ENCODE measurements at places on chromosomes 3 and 15.
A peak's percentile ranks its signal among the peaks of the same experiment; 100 is the strongest.

- no peak for DNase-seq
These were observed 725 bp downstream of the TLE3 start for GRCh38 chr15:70097063-70097320.

- DNase-seq, result no peak
These were observed 53.8 kb upstream of the DCP1A start for GRCh38 chr3:53401154-53401553.

- DNase-seq, result no peak
These were observed 620.7 kb upstream of the ZNF385D start for GRCh38 chr3:22371607-22372291.

- DNase-seq, result no peak
These were observed 18.6 kb downstream of the MESP2 start for GRCh38 chr15:89794627-89795241.

DNA sequence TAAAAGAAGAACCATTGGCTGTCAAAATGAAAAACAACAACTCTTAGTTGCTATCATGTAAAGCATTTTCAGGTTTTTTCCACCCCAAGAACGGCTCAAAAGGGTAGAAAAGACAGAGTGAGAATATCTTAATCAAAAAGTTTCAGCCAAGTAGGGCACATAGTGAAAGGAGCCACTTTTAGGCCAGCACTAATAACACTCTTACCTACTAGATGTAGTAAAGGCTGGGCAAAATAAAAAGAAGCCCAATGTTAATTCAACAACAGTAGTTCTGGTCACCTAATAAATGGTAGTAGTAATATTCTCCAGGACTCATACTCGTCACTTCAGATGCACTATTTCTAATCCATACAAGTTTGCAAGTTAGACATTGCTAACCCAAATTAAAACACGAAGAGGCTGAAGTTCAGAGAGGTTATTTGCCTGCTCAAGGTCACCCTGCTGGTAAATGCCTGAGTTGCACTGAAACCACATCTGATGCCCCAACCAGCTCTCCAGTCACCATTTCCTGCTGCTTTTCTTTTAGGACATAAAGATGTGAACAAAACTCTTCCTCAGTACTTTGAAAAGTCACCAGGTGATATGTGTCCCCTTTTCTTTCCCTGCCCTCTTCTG, 7.5 kb downstream of the GOLIM4 start:
- DNase-seq, result no peak

- DNase-seq, result no peak
These were observed 146.3 kb downstream of the ALCAM start for GRCh38 chr3:105513042-105513441.

- DNase-seq, result no peak
These were observed 28.9 kb upstream of the LSAMP start for GRCh38 chr3:116474032-116474780.

DNA sequence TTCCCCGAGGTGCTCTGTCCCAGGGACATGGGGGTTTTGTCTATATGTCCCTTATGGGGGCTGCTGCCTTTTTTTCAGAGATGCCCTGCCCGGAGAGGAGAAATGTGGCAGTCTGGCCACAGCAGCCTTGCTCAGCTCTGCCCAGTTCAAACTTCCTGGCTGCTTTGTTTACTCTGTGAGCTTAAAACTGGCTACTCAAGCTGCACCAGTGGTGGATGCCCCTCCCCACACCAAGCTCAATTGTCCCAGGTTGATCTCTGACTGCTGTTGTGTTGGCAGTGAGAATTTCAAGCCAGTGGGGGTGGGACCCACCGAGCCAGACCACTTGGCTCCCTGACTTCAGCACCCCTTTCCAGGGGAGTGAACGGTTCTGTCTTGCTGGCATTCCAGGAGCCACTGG, 188.9 kb downstream of the STXBP5L start:
- DNase-seq, result no peak

DNA sequence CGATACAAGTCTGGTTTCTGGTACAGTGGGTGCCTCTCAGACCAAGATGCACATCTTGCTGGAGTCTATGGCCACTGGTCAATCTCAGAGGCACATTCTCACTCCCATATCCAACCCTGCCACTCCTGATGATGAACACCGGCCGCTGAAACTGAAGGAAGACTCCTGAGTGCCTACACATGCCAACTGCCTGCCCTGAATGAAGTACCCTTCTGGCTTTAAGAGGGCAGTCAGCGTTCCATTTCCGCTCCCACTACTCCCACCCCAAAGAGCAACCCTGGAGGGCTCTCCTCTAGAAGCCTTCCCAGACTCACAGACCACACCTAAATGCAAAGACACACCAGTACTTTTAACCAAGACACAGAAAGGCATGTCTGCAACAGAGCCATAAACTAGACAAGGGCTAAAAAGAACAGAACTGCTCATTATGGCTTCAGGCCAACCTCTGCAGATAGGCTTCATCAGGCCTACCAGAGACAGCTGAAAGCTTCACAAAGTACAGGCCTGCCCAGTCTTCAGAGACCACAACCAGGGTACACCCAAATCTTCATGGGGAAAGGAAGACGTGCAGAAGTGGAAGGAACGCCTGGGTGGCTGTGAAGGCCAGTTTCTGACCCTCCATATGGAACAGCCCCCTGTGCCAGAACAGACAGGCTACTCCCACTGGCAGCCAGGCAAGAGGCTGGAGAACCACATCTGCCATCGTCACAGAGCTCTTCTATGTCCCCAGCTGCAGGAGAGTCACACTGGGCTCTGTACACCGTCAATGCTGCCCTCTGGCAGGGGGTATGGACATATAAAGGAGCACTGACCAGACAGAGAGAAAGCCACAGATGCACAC, 14.3 kb downstream of the ANP32A start:
- no peak for DNase-seq

GRCh38 chr3:16520970-16521881, 7.7 kb upstream of the RFTN1 start:
- DNase-seq, result no peak

DNA sequence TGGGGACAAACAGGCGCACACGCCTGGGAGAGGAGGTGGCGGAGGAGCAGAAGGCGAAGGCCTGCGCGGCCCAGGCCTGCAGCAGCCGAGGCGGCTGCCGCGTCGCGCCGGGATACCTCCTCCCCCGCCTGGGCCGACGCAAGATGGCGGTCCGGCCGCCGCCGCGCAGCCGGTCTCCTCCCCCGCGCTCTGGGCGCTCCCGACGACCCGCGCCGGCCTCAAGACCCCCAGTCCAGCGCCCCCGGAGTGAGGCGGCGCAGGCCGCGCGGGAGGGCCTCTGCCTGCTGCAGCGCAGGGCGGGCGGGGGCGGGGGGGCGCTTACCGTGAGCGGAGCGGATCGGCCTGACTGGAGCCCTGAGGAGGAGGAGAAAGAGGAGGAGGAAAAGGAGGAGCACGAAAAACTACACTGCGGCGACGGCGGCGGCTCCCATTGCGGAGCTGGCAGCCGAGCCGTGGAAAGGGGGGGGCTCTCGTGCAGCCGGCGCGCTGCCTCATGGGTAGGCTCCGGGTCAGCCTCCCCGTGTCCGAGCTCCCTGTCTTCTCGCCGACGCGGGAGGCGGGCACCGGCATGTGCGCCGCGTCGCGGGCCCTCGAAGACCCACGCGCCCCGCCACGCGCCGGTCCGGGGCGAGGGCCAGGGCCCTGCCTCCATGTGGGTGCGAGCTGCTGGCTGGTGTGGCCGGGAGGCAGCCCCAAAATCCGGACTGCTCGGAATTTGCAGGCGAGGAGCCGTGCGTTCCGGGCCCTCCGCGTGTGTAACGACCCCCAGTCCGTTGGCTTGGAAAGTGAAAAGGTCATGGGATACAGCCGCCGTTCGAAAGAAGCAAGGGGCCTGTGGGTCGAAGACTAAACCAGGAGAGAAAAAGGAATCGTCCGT, at the start of gene ZNF280D:
Gene ZNF280D (minus strand): TSS at position 374 of the 877 bp plus-strand sequence. CDS start 26,400 bp downstream, outside the sequence.
- DNase-seq, result peak; percentile 75

GRCh38 chr3:176824811-176825210, 372.5 kb downstream of the TBL1XR1 start:
- no peak for DNase-seq

DNA sequence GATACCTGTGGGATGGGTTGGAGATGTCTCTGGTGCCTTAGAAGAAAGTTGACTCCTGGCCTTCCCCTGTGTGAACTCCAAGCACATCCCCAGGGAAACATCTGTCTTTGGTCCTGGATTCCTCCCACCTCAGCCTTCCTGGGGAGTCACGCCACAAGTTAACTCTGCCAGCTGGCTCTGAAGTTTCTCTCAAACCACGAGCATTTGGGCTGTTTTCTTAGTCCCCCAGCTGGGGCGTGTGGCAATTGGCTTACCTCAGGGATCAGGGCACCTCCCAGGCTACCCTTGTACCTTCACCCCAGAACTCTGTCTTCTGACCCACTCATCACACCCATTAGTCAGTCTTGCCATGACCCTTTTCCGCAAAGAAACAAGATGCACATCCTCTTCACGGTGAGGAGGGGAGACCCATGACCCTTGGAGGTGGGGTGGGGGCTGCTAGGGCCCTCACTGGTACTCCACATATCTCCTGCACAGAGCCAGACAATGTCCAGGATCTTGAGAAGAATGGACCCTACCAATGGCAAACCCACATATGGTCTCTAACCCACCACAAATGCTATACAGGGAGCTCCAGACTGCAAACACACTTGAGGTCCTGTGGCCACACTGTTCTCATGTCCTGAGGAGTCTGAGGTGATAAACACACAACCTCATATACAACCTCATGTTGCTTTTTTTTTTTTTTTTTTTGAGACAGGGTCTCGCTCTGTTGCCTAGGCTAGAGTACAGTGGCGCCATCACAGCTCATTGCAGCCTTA, 3.9 kb downstream of the NEIL1 start:
- DNase-seq, result no peak

- no peak for DNase-seq
These were observed 63.4 kb upstream of the LINGO1 start for GRCh38 chr15:77695961-77696582.

DNA sequence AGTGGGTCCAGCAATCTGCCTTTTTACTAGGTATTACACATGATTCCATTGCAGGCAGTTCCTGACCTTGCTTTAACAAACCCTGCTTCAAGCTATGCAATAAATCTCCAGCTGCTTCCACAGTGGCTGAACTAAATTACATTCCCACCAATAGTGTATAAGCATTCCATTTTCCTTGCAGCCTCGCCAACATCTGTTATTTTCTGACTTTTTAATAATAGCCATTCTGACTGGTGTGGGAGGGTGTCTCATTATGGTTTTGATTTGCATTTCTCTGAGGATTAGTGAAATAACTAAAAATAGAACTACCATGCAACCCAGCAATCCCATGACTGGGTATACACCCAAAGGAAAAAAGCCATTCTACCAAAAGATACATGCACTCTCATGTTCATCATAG, 36.4 kb upstream of the DNAJC13 start:
- no peak for DNase-seq

DNA sequence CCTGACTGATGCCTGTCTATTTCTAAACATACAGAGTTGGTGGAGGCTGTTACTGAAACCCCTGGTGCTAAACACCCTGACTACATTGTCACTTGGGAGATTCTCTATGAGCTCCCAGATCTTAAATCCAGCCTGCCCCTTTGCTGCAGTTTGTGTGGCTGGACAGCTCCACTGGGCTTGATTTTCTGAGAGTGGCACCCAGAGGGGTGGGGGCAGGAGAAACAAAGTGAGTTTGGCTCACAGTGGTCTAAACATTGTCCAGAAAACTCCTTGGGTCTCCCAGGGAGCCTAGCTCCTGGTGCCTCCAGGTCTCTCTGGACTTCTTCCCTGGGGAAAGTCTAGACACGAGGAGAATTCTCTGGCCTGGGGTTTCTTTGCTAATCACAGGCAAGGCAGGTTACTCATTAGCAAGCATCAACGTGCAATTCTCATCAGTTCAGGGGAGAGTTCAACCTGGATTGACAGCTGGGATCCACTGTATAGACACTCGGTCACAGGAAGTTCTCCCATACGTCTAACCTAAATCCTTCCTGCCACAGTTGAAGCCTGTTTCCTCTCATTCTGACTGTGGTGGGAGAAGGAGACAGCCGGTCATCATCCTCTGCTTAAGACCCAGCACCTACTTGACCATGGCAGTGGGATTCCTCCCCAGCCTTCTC, 7.1 kb upstream of the DLL4 start:
- no peak for DNase-seq

DNA sequence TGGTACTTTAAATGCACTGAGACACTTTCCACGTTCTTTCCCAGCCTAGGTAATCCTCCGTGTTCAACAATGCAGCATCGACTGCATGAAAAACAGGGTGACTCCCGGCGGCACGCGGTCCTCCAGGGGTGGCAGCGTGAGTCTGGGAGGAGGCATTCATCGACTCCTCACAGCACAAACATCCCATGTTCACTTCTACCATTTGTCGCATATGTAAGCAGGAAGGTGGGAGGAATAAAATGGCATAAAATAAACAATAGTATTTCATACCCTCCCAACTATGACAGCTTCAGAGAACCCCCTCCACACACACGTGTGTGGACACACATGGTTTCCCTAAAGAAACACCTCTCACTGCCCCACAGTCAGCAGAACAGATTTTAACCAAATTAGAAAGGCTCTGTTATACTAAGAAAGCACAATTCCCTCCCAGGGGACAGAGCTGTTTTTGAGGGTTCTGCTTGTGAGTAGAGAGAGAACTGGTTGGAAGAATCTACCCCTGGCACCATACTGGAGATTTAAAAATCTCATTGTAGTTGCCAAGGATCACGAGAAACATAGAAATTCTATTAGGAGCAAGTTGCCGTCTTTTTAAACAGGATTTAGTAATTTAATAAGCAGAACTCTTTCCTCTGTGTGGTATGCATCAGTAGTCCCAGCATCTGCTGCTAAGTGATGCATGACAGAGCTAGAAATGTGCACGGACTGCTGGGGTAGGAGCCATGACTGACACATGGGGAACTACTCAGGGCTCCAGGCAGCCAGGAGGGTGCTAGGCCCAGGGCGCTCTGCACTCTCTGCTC, 6.0 kb downstream of the FAM43A start:
- no peak for DNase-seq

DNA sequence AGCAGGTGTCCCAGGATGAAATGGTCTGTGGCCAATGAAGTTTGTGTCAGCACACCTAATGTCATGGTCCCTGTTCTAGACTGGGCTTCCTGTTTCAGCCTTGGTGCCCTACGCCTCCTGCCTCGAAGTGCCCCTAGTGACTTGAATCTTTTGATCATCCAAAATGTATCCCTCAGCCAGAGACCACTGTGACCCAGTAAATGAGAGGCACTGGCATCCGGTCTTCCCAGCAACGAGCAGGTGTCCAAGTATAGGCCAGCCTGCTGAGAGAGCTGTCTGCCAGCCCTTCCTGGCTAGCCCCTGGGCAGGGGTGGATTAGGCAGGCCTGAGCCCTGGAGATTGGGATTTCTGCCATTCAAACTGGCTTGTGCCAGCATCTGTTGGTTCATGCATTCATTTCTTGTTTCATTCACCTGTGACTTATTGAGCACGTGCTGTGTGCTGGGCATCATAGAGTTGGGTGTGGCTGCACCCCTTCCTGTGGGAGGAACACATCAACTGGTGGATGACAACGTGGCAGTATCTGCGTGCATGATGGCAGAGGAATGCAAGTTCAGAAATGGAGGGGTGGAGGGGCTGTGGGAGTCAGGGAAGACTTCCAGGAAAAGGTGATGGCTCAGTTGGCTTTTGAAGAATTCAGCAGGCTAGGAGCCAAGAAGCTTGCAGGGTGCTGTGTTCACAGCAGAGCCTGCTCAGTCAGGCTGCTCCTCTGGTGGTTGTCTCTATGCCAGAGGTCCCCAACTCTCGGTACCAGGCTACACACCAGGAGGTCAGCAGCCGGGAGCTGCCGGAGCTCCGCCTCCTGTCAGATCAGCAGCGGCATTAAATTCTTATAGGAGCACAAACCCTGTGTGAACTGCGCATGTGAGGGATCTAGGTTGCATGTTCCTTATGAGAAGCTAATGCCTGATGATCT, 21.6 kb downstream of the ESYT3 start:
- DNase-seq, result no peak

Data from stimulated activated CD4-positive, alpha-beta T cell treated with anti-CD3 and anti-CD28 coated beads, Interleukin-12 subunit alpha, Interleukin-12 subunit beta, amount 100 ng/mL, for 4 hours (primary cell).